Stimulated activated CD4-positive, alpha-beta T cell treated with anti-CD3 and anti-CD28 coated beads, Interleukin-15, amount 100 ng/mL, for 1 hour (primary cell): ENCODE measurements at places on chromosomes 4 and X.

- DNase-seq, result no peak
Observed at GRCh38 chrX:69597399-69597798, 18.5 kb upstream of the EDA start.

- no peak for DNase-seq
Observed at GRCh38 chr4:8101213-8102075, 57.2 kb downstream of the ABLIM2 start.

GRCh38 chr4:127261476-127261875 lies 371.3 kb upstream of the INTU start:
- no peak for DNase-seq

- DNase-seq, result no peak
Observed at GRCh38 chr4:7868892-7869471, 70.7 kb downstream of the AFAP1 start.

DNA sequence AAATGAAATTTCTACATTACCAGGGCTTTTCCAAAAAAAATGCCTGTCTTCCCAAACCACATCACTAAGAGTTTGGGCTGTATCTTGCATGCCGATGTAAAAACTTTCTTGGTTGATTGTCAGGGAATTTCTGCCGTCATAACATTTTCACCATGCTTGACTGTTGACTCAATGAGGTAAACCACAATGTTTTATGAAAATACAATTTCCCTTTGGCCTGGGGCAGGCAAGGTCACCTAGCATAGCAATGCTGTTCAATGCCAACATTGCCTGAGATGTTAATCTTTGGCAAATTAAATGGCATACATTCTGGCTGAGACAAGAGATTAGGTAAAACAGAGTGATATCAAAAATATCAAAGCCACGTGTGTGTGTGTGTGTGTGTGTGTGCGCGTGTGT lies 137.1 kb upstream of the TBL1X start:
- no peak for DNase-seq

DNA sequence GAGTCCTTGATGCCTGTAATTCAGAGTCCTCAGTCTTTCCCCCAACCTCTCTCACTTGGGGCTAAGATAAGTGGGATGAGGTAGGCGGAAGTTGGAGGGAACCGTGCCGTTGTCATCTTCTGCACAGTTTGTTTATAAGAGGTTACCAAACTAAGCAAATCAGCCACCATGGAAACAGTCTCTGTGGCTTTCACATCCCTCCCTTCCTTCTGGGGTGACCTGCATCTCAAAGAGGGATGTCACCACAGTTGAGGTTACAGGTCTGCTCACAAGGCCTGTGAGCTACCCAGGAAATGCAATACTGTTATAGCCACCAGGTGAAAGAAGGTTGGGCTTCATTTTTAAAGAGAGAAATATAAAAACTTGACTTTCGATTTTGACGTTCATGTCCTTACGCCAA lies 26.3 kb downstream of the RTL5 start:
- no peak for DNase-seq

- no peak for DNase-seq
Observed at GRCh38 chrX:111254896-111255693, 15.2 kb downstream of the CAPN6 start.

DNA sequence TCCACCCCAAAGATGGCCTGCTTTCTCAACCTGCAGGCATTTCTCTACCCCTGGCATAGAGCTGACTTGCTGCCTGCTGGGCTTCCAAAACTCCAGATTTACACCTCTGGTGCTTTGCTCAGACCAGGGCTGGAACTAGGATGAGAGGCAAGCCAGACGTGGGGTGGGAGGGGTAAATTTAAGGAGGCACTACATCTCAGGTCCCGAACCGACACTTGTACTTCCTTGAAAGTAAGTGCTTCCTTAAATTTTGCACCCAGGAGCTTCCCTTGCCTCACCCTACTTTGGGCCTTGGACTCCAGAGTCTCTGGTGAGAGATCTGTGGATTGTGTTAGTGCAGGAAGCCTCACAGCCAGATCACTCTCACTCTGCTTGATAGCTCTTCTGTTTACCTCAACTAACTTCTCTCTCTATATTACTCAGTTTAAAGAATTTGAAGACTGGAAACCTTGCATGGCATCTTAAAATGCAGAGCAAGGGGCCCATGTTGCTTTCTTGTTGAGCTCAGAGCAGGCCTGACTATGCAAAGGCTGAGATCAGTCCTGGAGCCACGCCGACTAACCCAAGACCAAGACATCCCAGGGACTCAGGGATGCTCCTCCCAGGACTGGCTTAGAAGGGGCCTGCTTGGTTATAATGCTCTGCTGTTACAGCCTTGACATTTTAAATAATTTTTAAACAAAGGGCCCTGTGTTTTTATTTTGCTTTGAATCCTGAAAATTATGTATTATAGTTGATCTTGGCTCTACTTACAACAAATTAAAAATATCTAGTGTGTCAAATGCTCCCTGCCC lies 145.0 kb upstream of the LEF1 start:
- no peak for DNase-seq

DNA sequence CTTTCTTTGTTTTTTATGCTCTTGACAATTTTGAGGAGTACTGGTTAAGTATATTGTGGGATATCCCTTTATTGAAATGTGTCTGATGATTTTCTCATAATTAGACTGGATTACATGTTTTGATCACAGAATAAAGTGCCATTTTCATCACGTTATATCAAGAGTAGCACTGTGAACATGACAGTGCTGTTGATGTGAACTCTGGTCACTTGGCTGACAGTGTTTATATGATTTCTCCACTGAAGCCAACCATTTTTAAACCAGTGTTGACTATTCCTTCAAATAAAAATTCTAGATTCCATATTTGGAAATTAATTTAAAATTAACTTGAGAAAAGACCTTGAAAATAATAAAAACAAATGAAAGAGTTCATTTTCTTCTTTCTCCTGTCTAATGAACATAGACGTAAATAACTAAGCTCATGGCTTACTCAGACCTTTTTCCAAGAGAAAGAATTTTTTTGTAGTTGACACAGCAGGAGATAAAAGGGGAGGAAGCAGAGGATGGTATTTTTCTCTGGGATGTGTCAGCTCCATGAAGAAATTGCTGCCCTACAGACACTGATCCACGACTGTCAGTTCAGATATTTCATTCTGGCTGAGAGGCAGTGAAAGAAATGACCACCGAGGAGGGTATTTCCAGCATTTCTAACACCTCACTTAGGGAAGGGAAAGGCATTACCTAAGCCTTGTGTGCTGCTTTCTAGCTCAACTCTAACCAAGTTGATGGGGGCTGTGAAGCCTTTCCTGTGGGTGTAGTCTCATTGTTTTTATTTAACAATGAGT lies 150.9 kb upstream of the ANK2 start:
- no peak for DNase-seq

GRCh38 chr4:24273136-24273535 lies 311.2 kb downstream of the DHX15 start:
- no peak for DNase-seq

GRCh38 chr4:54100595-54101189 lies 729 bp downstream of the GSX2 start:
- DNase-seq, result no peak

DNA sequence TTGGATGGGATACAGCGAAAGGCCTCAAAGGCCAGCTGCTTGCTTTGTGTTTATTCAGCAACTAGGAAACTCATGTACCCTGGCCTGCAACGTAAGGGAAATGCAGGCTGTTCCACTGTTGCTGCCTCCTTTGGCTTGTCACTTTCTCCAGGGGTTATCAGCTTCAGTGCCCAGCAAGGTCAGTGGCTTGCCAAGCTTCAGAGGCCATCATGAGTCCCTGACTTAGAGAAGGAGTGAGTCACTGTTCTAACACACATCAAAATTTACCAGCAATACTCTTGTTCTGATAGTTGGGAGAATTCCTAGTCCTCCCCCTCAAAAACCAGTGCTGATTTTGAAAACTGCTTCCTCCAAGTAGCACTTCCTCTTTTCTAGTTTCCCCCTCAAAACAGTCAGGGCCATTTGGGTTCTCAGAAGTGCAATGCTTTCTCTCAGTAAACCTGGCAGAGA lies 250.8 kb downstream of the ARHGAP24 start:
- DNase-seq, result no peak

- DNase-seq, result no peak
Observed at GRCh38 chrX:19805046-19805690, 82.2 kb downstream of the SH3KBP1 start.

DNA sequence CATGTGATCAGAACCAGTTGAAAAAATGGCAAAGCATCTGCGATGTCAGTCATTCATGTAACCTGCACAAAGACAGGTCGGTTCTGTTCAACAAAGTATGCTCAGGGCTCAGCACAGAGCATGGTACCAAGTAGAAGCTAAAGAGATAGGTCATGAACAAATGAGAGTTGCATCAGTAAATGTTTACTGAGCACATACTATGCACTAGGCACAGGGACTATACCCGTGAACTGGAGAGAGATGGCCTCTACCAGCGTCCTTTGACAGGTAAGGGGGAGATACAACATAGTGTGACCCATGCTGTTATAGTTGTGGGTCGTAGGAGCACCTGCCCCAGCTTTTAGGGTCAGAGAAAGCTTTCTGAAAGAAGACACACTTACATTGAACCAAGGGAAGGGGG lies 46.7 kb downstream of the PHKA2 start:
- DNase-seq, result no peak

DNA sequence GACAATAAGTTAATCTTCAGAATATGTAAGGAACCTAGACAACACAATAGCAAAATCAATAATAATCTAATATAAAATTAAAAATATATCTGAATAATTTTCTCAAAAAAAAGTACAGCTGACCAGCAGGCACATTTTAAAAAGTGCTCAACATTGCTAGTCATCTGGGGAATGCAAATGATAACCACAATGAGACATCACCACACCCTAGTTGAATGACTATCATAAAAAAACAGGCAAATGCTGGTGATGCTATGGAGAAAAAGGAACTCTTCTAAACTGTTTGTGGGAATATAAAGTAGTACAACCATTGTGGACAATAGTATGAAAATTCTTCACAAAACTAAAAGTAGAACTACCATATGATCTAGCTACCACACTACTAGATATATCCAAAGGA lies 956.9 kb upstream of the NDST4 start:
- no peak for DNase-seq

GRCh38 chr4:4203688-4204400 lies 22.9 kb downstream of the OTOP1 start:
- no peak for DNase-seq

DNA sequence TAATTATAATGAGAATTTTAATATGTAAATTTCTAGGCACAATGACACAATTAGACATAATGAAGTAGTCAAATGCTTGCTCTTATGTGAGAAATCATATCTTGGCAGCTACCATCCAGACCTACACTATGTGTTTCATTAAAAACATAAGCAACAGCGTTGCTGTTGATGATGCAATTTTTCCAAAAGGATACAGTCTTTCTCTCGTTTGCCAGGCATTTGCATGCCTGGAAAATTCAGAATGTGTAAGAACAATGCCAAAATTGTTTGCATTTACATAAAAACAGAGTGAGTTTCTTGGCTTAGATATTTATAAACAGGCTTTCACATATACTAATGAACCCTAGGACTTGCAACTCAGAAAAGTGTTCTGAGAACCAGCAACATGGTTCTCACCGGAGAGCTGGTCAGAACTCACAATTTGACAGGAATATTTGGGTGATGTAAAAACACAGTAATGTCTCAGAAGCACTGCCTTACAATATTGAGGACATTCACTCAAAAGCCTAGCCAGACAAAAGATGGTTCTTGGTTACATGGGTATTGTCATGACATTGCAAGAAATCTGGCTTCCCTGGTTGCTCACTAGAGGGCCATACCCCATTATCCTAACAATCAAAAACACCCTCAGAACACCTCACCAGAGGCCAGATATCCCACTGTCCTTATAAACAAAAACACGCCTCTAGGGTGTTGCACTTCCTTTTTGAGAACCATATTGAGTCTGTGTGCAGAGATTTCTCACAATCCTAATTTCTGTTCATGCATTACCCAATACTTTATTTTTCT lies 1029.0 kb upstream of the AGA start:
- DNase-seq, result no peak

GRCh38 chrX:23952984-23953907 lies 45.4 kb downstream of the CXorf58 start:
- peak; percentile 2 for DNase-seq

- no peak for DNase-seq
Observed at GRCh38 chrX:142998447-142999198, 27.1 kb upstream of the SPANXN4 start.

- DNase-seq, result no peak
Observed at GRCh38 chr4:189809839-189810238, 130.8 kb upstream of the FRG1 start.

DNA sequence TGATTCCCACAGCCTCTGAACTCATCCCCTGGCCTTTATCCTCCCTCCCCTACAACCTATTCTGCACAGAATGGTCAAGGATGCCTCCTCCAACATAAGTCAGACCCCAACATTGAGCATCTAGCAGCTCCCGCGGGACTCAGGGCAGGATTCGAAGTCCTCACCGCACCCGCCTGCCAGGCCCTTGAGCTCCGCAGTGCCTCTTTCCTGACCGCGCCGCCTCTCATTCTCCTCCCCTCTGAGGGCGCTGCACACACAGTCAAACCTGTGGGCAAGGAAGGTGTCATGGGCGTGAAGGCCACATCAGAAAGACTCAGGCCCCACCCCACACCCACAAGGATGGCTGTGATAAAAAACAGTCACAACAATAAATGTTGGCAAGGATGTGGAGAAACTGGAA lies 84.1 kb downstream of the CPZ start:
- no peak for DNase-seq

DNA sequence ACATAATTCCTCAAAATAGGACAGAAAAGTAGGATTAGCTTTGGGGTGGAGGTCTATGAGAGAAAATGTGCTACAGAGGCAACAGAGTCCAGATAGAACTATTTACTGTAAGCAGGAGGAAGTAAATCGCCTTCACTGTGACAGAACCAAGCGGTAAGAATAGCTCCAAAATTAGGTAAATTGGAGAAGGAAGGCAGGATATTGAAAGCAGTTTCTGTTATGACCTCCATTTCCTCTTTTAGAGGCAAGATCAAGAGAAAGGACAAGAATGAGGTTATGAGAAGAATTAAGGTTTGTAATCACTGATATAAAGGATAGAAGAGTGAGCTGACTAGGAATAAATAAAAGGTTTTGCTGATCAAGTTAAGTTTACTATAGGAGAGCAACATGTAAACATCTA lies 44.1 kb upstream of the NEUROG2 start:
- no peak for DNase-seq

GRCh38 chrX:129689796-129690195 lies 35.0 kb upstream of the APLN start:
- DNase-seq, result no peak

DNA sequence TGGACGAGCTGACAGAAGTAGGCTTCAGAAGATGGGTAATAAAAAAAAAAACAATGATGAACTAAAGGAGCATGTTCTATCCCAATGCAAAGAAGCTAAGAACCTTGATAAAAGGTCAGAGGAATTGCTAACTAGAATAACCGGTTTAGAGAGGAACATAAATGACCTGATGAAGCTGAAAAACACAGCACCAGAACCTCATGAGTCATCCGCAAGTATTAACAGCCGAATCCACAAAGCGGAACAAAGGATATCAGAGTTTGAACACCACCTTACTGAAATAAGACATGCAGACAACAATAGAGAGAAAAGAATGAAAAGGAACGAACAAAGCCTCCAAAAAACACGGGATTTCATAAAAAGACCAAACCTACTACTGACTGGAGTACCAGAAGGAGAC lies 10.5 kb downstream of the NELFA start:
- no peak for DNase-seq

GRCh38 chr4:137510557-137511265 lies 21.6 kb downstream of the PCDH18 start:
- DNase-seq, result no peak
